ENCODE measurements at places on chromosomes 7 and 10.

GRCh38 chr7:135121868-135122267 is 26.0 kb upstream of the TMEM140 start:
- DNase-seq, result no peak

DNA sequence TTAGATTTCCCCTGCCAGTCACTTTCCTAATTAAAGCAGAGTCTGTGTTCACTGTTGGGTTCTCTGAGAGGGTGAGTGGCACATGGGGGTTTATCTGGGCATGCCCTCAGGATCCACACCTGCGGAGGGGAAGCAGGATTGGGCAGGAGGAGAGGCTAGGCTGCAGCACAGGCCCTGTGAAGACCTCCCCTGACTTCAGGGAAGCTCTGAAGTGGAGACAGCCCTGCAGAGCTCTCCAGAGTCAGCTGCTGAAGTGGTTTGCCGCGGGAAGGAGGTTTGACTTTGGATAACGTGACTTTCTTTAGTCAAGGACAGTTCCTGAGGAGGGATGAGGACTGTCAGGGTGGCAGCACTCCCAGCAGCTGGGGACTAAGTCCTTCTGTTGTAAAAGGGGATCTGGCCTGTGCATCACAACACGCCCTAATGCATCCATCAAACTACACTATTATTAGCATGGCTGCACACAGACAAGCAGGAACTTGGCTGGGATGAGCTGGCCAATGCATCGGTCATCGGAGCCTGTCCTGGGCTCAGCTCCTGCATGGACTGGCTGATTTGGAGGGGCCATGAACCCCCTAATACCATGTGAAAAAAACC is 50.9 kb upstream of the LEP start:
- no peak for DNase-seq

GRCh38 chr7:50667338-50667737 is 102.1 kb upstream of the DDC start:
- no peak for DNase-seq

DNA sequence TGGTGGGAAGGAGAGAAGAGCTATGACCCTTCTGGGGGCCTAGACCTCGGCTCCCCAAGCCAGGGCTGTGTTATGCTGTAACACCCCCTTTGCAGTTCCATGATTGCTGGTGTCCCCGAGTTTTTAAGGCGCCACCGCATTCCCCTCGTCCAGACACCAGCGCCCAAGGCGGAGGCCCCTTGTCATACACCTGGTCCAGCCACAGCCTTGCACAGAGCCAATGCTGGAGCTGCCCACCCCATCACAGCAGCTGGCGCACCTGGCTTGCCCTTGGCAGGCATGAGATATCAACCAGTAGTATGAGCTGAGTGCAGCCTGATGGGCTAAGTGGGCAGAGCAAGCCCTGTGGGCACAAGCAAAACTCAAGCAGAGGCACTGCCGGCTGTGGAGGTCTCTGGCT is 209.4 kb downstream of the SORCS1 start:
- no peak for DNase-seq

DNA sequence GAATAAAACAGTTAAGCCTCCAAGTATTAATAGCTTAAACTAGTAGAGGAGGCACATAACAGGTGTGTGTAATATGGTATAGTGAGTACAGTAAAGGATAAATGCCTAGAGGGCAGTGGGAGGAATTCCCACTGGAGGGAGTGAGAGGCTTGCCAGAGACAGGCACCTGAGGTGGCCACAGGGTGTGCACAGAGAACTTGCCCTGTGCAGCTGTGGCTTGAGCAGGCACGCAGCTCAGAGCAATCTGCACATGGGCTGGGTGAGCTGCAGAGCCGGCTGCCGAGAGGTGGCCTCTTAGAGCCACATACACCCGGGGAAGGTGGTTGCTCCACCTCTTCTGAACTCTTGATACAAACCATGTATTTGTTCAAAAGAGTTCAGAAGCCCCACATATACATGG is 237.1 kb downstream of the COBL start:
- DNase-seq, result no peak

DNA sequence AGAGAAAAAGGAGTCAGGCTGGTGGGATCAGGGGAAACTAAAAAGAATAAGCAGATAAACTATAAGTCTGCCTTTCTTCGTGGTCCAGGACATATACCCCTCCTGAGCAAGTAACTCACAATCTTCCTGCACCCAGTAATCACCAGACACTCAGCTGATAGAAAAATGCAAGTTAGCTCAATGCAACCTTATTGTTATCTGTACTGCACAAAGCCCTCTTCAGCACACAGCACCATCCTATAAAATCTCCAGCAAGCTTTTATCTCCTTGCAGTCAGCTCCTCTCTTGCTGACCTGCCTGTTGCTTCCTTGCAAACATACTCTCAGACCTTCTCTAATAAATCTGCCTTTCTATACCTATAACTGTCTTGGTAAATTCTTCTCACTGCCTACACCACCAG is 6.7 kb downstream of the SLC37A3 start:
- no peak for DNase-seq

DNA sequence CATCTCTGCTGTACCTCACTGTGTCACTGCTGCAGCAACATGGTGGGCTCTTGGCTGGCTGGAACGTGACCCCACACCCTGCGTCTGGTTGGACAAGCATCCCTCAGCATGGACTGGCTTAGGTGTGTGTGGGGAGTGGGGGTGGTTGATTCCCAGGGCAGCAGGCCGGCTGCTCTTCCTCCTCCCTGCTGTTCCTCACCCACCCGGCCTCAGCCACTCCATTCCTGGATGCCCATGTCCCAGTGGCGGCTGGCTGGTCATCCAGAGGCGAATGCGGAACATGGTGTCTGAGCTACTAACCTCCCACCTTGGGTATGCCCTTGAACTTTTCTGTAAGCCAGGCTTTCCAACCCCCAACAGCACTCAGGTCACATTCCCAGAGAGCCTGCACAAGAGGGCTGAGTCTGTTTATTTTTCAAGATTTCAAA is 81.2 kb downstream of the GRK5 start:
- no peak for DNase-seq
